NCI-H460 (cell line): ENCODE measurements at places on chromosomes 13 and 19. TPM values are rescaled to one million over a fixed set of nuclear protein-coding genes. Genes with fewer than 3 reads are reported as not detected.
A peak's percentile ranks its signal among the peaks of the same experiment; 100 is the strongest.

CEACAM6 gene
- total RNA-seq, result not detected in 2 replicates

SKA3 gene
- 16.4 and 23.6 TPM in 2 replicates for total RNA-seq

KLK4 gene
- not detected in 2 replicates for total RNA-seq

TRPC4 gene
- total RNA-seq, result 0.62 and 1.2 TPM in 2 replicates

TSSK6 gene
- 2.2 and 3.2 TPM in 2 replicates for total RNA-seq

CYP4F12 gene
- not detected in 2 replicates for total RNA-seq

CEACAM21 gene
- total RNA-seq, result not detected in 2 replicates

DMKN gene
- total RNA-seq, result 0.40 TPM in 1 of 2 replicates, not detected in the other

KATNAL1 gene
- 5.8 and 6.1 TPM in 2 replicates for total RNA-seq

CCDC122 gene
- total RNA-seq, result 7.4 and 10.0 TPM in 2 replicates

DNA sequence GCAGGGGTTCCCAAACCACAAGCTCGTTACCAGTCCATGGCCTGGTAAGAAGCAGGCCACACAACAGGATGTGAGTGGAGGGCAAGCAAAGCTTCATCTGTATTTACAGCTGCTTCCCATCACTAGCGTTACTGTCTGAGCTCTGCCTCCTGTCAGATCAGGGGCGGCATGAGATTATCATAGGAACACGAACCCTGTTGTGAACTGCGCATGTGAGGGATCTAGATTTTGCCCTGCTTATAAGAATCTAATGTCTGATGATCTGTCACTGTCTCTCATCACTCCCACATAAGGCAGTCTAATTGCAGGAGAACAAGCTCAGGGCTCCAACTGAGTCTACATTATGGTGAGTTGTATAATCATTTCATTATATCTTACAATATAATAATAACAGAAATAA is 677.4 kb upstream of the SLITRK6 start:
- no peak for DNase-seq

- no peak for DNase-seq
Measured at GRCh38 chr13:112891477-112892401, 77.3 kb upstream of the MCF2L start.

DNA sequence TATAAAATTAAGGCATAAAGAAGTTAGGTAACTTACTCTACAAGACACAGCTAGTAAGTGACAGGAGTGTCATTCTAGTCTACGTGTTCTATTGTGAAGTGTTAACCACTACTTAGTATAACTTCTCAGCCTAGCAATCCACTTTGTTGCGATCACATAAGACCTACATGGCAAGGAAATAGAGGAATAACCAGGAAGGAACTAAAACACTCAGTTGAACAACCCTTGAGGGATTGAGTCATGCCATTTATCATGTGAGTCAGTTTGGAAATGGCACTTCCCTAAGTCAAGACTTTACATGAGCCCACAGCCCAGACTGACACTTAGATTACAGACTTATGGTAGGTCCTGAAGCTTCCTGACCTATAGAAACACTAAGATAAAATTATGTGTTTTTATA is 279.5 kb upstream of the PCDH20 start:
- no peak for DNase-seq

GRCh38 chr13:46184277-46184699 is 2.3 kb upstream of the LCP1 start:
- peak; percentile 12 for DNase-seq

DNA sequence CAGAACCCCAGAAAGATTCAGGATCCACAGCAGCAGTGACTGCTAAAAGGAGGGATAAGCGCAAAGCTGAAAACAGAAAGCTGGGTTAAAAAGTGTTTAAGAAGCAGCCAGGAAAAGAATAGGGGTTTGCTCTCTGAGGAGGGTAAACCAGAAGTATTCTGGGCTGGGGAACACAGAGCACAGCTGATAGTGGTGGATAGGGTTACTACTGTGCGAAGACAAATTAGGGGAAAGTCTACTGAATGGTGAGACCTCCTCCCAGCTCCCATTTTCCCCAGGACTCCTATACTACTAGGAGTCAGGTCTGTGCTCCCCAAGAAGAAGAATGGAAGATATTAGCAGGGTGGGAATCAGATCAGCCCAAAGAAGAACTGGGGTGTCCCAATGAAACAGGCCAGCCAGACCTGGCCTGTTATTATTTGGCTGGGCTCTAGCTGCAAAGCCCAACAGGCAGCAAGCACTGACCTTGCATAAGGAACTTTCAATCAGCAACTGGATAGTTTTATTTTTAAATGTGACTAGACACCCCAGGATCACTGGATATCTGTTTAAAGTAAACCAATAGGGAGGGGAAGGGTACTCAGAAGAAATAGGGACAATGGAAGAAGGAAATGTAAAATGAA is 43.5 kb upstream of the SERTM1 start:
- DNase-seq, result no peak

DNA sequence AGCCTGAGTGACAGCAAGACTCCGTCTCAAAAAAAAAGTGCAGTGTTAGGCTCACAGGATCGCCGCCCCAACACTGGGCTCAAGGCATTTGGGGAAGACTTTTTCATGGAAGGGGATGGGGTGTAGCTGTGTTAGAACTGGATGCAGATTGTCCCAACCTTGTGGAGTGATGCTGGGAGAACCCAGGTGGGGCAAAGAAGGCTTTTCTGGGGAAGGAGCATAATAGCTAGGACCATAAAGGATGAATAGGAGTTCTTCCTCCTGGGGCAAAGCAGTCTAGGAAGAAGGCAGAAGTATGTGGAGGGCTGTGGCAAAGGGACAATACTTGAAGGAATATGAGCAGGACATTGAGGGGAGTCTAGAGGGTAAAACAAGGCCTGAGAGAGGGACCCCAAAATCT is 11.2 kb downstream of the TLE6 start:
- DNase-seq, result no peak

DNA sequence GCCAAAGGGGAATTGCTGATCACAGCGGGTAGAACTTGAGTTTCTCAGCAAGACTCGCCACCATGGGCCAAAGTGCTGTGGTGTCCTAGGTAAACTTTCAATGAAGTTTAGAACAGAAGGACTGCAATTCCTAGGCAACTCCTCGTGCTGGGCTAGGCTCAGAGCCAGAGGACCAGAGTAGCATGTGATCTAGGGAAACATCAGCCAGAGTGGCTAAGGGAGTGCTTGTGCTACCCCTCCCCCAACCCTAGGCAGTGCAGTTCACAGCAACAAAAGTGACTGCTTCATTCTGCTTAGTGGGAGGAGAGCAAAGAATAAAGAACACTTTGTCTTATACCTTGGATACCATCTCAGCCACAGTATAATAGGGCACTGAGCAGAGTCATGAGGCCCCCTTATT is 1658.6 kb upstream of the MIR17HG start:
- DNase-seq, result no peak

GRCh38 chr19:33456845-33457220 is 64.8 kb downstream of the PEPD start:
- DNase-seq, result no peak

DNA sequence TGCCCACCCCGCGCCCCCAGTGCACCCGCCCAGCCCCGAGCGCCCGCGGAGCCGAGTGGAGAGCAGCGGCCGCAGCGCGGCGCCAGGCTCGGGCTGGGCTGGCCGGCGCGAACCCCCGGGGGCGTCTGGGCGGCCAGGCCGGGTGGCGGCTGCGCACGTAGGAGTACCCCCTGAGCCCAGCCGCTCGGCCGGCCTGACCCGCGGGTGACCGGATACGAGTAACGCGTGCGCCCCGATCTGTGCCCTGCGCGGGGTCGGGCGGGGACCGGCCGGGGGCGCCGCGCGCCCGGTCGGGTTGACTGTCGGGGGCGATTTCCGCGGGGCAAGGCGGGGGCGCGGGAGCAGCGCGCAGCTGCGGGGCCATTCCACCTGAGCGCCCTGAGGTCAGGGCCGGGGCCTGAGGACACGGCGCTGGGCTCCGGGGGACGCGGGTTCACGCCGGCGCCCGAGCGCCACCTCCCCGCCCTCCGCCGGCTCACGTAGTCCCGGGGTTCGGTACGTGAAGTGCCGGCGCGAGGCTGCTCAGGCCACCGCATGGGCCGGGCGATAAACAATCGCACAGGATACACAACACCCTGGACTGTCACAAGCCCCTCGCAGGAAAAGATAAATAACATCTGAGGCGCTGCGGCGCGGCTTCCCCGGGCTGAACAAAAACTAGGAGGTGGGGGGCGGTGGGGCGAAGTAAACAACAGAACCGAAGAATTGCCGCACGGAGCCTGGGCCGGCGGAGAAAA is 37.6 kb upstream of the FLT1 start:
- DNase-seq, result no peak

DNA sequence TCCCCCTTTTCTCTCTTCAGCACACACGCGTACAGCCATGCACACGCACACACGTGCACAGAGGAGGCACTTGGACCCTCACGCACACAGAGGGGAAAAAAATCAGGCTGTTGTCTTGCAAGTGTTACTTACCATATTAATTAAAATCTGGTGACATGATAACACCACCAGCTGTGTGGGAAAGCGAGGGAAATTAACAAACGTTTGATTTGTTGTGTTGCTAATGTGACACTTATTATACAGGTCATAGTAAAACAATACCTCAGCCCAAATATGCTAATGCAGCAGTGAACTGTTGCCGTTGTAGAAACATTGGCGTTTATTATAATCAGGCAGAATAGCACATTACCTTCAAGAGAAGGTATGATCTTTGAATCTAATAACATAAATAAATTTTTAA is 211.7 kb downstream of the TEX29 start:
- no peak for DNase-seq

- no peak for DNase-seq
Measured at GRCh38 chr19:47274891-47275761, 441 bp downstream of the INAFM1 start.

DNA sequence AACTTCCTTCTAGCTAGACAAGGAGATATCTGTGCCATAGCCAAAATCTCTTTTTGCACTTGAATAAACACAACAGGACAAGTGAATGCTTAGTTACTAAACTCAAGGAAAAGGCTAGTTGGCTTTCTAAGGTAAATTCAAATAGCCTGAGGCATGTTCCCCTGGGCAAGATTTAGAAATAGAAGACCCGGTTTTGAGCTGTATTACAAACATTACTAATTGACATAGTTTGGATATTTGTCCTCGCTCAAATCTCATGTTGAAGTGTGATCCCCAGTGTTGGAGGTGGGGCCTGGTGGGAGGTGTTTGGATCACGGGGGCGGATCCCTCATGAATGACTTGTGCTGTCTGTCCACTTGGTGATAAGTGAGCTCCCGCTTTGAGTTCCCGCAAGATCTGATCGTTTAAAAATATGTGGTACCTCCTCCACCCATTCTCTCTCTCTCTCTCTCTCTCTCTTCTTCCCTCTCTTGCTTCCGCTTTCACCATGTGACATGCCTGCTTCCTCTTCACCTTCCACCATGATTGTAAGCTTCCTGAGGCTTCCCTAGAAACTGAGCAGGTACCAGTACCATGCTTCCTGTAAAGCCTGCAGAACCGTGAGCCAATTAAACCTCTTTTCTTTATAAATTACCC is 3.9 kb upstream of the KBTBD6 start:
- no peak for DNase-seq

GRCh38 chr19:45125975-45126493 is 33.1 kb downstream of the PPP1R37 start:
- peak; percentile 35 for DNase-seq

GRCh38 chr19:55372316-55373081 is 2.2 kb upstream of the IL11 start:
- no peak for DNase-seq

DNA sequence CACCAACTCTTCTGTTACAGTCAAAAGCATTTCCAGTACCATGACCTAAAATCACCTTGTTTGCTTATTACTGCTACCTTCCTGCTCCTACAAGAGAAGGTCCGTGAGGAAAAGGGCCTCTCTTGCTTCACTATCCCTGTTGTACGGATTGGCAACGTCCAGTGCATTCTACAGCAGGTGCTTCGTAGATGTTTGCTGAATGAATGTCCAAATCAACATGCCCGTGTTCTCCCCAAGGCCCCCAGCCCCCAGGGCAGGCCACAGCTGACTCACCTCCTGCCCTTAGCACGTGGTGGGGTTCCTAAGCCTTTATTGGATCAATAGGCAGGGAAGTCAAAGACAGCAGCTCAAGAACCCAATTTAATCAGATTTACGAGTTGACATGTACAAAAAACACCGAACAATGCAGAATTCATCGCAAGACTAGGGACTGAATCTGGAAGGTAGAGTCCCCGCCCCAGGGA is 5.5 kb upstream of the NAPA start:
- no peak for DNase-seq

DNA sequence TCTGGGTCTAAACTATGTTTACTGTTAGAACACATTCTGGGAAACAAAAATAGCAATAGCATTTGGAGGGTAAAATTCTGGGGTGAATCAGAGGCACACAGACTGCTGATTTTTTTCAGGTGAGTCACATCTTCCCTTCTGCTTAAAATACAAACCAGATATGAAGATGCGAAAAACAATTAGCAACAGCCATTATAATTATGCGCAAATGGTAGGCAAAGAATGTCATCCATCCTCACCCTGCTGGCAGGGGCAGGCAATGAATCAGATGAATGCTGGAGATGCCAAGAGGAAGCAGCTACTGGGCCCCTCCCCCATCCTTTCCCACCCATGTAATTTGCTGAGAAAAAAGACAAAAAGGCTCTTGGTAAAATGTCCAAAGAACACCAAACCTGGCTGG is 282.9 kb downstream of the KLF5 start:
- DNase-seq, result no peak

DNA sequence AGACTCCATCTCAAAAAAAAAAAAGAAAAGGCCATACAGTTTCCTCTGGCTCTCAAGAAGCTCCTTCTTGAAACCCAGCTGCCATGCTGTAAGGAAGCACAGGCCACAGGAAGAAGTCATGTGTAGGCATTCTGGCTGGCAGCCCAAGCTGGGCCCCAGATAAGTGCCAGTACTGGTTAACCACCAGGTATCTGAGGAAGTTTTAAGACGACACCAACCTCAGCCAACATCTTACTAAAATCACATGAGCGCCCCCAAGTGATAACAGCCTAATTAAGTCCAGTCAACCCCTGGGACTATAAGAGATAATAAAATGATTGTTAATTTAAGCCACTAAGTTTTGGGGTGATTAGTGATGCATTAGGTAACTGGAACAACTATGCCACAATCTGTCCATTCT is 27.4 kb upstream of the AKT2 start:
- DNase-seq, result no peak

DNA sequence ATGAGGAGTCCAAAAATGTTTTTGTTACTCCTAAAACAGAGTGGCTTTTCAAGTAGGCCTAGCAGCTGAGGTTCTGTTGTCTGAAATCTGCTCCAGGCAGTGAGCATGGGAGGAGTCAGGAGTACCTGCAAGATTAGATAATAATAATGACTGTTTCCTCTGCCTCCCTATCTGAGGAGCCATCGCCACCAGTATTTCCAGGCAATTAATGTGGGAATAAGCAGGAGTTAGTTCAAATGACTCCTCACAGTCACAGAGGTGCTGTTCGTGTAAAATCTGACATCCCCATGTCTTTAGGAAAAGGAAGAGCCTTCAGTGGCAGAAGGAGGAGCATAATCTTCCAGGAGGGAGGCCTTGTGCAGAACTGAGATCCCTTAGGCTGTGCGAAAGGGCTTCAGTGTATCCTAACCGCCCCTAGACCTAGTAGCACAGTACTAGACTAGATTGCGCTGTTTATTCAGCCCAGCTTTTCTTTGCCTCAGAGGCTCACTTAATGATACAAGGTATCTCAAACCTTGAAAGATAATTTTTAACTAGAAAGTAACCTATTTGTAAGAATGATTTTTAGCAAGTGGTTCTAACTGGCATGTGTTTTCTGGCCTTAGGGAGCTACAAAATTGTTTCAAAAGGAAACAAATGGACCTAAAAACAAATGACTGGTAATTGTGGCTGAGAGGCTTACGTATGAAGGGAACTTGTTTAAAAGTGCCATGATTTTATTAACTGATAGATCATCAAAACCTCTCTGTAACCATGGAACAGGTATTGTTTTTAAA is 49.0 kb downstream of the FREM2 start:
- no peak for DNase-seq

GRCh38 chr19:45115809-45116615 is 23.0 kb downstream of the PPP1R37 start:
- no peak for DNase-seq
